ENCODE measurements at places on chromosomes 5 and 9.

- DNase-seq, result no peak
These were observed 89.5 kb upstream of the TTC23L start for GRCh38 chr5:34749431-34749873.

DNA sequence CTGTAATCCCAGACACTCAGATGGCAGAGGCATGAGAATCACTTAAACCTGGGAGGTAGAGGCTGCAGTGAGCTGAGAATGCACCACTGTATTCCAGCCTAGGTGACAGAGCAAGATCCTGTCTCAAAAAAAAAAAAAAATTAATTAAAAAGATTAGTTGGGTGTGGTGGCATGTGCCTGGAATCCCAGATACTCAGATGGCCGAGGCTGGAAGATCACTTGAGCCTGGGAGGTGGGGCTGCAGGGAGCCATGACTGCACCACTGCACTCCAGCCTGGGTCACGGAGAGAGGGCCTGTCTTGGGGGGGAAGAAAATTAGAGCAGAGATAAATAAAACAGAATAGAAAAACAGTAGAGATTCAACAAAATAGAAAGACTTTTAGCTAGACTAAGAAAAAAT lies 34.9 kb downstream of the UBTD2 start:
- no peak for DNase-seq

DNA sequence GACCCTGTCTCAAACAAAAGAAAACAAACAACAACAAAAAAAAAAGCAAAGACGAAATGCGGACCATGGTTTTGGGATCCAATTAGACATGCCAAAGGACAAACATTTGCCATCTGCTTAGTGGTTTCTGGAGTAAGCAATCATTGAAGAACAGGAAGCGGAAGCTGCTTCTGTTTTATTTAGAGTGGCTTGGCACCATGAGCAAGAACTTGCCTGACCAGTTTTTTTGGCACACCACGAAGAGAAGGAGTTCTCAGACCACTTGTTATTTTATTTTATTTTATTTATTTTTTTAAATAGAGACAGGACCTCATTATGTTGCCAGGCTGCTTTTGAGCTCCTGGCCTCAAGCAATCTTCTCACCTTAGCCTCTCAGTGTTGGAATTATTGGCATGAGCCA lies 17.0 kb downstream of the BTF3 start:
- no peak for DNase-seq

DNA sequence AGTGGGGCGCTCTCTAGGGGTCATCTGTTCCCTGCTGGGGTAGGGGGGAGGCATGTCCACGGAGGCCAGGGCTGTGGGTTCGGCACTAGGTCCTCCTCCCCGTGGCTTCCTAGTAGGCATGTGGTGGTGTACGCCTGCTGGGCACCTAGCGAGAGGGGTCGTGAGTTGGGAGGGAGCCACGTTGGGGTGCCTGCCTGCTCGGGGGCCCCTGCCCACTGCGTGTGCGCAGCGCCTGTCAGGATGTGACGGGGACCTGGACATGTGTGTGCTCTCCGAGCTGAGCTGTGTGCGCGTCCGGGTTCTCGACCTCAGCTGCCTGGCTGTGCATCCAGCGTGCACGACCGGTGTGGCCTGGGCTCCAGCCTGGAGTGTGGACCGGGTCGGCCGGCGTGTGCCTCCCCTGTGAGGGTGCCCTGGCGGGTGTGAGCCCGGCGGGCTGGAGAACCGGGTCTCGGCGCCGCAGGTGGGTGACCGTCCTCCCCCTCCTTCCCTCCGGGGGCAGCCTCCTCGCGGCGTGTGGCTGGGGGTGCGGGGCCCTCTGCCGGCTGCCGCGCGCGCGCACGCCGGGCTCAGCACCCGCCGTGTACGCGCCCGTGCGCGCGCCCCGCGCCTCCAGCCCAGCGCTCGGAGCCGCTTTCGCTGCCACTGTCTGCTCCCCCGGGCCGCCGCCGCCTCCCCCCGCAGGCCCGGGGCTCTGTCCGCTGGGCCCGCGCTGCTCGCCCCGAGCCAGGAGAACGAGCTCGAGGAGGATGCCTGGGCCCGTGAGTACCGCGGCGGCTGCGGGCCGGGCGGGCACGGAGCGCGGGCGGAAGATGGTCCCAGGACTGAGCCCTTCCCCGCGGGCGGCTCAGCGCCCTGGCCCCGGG lies at the start of gene PRR7:
Gene PRR7, plus strand, starts transcription at position 615 of the 866 bp plus-strand sequence. CDS start 8,254 bp downstream, outside the sequence.
- DNase-seq, result no peak

- no peak for DNase-seq
These were observed 462.7 kb downstream of the EBF1 start for GRCh38 chr5:158637039-158637438.

- DNase-seq, result peak; percentile 15
These were observed 603.3 kb downstream of the KIF4B start for GRCh38 chr5:155616779-155617392.

GRCh38 chr9:19946441-19947109 lies 157.7 kb upstream of the SLC24A2 start:
- DNase-seq, result no peak

GRCh38 chr5:54558362-54558761 lies 40.8 kb downstream of the SNX18 start:
- DNase-seq, result no peak

Measured in stimulated activated CD8-positive, alpha-beta memory T cell treated with anti-CD3 and anti-CD28 coated beads, Interleukin-15, amount 100 ng/mL, for 24 hours (primary cell).